ENCODE measurements at places on chromosomes 2 and 18.

- no peak for DNase-seq
Observed at GRCh38 chr2:199439542-199439941, 18.2 kb downstream of the SATB2 start.

GRCh38 chr2:110716959-110717645 lies 15.3 kb upstream of the ACOXL start:
- no peak for DNase-seq

GRCh38 chr2:204705243-204705932 lies 160.1 kb downstream of the PARD3B start:
- no peak for DNase-seq

- no peak for DNase-seq
Observed at GRCh38 chr2:86455181-86455580, 14.0 kb downstream of the KDM3A start.

DNA sequence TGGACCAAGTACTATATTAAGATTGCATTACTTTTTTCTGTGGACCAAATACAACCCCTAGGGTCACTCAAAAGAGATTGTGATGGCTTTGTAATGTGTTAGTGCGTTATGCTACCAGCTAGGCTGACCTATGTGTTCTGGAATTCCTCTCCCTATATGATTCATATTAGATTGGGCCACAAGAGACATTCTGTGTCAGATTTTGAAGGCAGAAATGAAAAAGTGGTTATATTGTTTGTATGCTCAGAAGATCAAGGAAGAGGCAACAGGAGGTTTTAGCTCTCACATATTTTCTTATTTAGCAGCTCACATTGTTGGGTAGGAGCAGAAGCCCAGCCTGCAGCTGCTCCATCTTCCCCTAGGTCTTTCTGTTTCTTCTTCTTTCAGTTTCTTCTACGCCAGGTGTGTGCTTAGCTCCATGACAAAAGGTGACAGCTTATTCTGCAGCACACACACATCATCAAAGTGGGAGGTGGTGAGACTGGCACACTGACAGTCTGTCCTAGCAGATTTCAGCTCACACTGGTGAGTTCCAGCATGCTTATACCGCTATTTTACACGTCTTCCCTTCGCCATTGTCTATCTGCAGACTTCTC lies 156.8 kb upstream of the UBE2E3 start:
- DNase-seq = no peak
